ENCODE measurements at places on chromosomes 4 and X. TPM values are rescaled to one million over a fixed set of nuclear protein-coding genes. Genes with fewer than 3 reads are reported as not detected.

The GALNTL6 gene
- not detected for total RNA-seq

DNA sequence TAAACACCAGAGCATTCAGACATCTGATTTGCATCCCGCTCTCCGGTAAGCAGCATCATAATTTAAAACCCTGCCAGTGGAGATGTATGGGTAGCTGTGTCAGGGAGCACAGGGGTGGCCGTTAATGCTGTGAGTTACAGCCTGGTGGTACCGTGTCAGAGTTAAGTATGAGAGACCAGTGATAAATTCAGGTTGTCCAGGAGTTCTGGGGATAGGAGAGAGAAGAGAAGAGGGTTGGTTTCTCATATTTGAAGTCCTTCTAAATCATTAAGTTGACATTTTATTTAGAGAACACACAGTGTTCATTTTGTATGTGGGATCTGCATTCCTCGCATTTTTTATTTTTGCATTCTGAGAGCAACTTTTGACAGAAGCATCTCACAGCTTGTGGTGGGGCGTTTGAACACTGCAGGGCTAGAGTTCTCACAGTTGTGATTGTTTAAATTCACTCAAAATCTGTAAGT lies 157.6 kb downstream of the DCLK2 start:
- H3K4me3 ChIP-seq = no peak overlapping the region
- no peaks in the 10 kb centered on the region for H3K27me3 ChIP-seq
- no peaks in the 10 kb centered on the region for H3K4me1 ChIP-seq
- H3K27ac ChIP-seq = no peak overlapping the region
- no peak for DNase-seq
- no peaks in the 10 kb centered on the region for H3K36me3 ChIP-seq

DNA sequence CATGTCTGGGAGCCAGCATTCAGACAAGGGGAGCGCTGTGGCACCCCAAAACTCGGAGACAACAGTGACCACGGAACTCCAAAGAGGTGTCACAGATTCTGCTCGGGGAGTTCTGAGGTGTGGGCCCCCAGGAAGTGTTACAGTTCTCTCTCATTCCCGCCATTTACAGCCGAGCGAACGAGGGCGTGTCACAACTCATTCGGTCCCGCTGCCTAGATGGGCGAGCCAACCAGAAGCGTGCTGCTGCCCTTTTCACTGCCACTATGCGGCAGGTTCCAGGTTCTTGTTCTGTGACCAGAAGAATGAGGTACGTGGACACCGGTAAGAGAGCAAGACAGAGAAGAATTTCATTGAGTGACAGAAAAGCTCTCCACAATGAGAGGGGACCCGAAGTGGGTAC lies 1370.6 kb upstream of the AGA start:
- no peak overlapping the region for H3K4me3 ChIP-seq
- no peak overlapping the region for H3K27ac ChIP-seq
- DNase-seq = no peak

GRCh38 chr4:57083090-57083489 lies 27.1 kb downstream of the IGFBP7 start:
- H3K27me3 ChIP-seq = no peaks in the 10 kb centered on the region
- no peaks in the 10 kb centered on the region for H3K4me1 ChIP-seq
- H3K36me3 ChIP-seq = no peaks in the 10 kb centered on the region
- no peak for DNase-seq

DNA sequence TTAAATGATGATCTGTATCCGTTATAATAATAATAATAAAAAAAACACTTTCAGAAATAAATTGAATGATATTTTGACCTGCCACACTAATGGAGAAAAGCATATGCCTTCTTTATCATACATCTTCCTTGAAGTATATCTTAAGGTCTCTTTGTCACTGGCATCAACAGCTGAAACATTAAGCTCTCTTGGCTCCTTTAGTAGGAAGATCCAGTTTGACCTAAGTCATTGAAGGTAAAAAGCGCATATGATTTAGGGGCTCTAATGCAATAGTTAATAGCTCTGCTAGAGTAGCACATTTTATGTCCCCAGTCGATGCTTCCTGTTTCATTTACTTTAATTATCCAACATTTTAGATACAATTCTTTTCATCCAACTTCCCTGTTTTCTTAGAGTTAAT lies 1010.8 kb downstream of the STPG2 start:
- H3K4me3 ChIP-seq = no peak overlapping the region
- no peaks in the 10 kb centered on the region for H3K27me3 ChIP-seq

DNA sequence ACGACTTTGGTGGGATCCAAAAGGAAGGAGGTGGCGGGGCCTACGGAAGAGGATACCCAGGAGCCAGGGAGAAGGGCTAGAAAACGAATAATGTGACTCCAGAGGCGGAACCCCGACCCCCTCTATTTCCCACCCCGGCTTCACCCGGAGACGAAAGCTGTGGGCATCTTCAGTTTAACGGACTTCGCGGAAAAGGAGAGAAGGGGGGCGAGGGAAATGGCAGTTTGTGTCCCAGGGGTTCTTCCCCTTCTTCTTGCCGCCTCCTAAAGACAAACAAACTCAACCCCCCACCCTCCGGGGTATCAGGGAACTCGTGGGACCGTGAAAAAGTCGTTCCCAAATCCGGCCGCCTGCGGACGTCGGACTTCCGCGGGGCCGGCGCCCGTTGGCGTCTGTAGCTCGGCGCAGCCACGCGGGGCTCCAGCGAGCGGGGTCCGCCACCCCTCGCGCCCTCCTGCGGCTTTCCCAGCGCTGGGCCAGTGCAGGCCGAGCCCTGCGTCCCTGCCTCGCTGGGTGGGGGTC lies 3.6 kb upstream of the LEF1 start:
- peak overlapping the region; percentile 79 for H3K4me3 ChIP-seq
- DNase-seq = no peak
- peaks cover 14% of the 10 kb centered on the region for H3K27me3 ChIP-seq
- H3K36me3 ChIP-seq = no peaks in the 10 kb centered on the region
- peak overlapping the region; percentile 50 for H3K27ac ChIP-seq
- peaks cover 43% of the 10 kb centered on the region for H3K4me1 ChIP-seq

The CT45A2 gene
- not detected for total RNA-seq

The PPBP gene
- total RNA-seq = not detected

The MID2 gene
- 18.6 TPM for total RNA-seq

DNA sequence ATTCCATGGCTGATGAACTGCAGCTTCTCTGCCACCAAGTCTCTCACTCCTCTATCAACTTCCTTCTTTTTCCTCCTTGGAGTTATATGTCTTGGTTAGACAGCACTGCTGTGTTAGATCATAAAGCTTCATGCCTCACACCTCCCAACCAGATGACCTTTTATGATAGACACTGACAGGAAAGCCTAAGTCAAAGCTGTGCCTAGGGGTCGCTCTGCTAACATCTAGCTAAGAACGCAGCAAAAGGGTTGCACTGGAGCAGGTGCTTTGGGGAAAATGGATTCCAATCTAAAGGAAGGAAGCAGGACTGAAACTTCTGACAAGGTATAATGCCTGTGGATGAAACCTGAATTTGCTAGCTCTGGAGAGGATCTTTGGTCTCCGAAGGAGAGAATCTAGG lies 509.7 kb downstream of the SMARCA1 start:
- H3K4me3 ChIP-seq = no peak overlapping the region
- no peak for DNase-seq
- H3K4me1 ChIP-seq = no peaks in the 10 kb centered on the region

GRCh38 chr4:48093991-48094416 lies 40.0 kb downstream of the TXK start:
- peaks cover 38% of the 10 kb centered on the region for H3K36me3 ChIP-seq
- no peaks in the 10 kb centered on the region for H3K27me3 ChIP-seq
- no peaks in the 10 kb centered on the region for H3K4me1 ChIP-seq
- H3K27ac ChIP-seq = no peak overlapping the region
- no peak for DNase-seq
- no peak overlapping the region for H3K4me3 ChIP-seq

DNA sequence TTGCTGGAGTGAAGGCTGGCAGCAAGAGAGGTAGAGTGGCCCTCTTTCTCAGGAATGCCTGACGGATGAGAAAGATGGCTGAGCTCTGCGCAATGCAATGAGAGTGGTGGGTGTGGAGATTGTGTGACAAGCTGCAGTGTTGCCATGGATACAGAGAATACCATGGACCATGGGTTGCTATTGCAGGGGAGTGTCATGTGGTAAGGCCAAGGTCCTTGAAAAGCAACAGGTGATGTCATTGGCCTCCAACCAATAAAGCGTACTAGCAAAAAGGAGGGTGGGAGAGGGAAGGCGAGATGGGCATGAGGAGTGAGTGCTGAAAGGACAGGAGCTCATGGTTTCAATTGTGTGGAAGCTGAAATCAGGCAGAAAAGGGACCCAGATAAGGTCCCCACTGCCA lies 1.8 kb downstream of the PNMA5 start:
- H3K27me3 ChIP-seq = no peaks in the 10 kb centered on the region
- no peak for DNase-seq
- no peak overlapping the region for H3K4me3 ChIP-seq
- H3K27ac ChIP-seq = no peak overlapping the region
- no peaks in the 10 kb centered on the region for H3K36me3 ChIP-seq

GRCh38 chr4:3671571-3672464 lies 94.4 kb upstream of the ADRA2C start:
- H3K27ac ChIP-seq = no peak overlapping the region
- H3K4me3 ChIP-seq = no peak overlapping the region
- no peaks in the 10 kb centered on the region for H3K4me1 ChIP-seq
- H3K27me3 ChIP-seq = no peaks in the 10 kb centered on the region
- no peak for DNase-seq

GRCh38 chr4:148226341-148226740 lies 215.9 kb downstream of the NR3C2 start:
- no peaks in the 10 kb centered on the region for H3K4me1 ChIP-seq
- no peak for DNase-seq
- no peaks in the 10 kb centered on the region for H3K36me3 ChIP-seq
- no peak overlapping the region for H3K27ac ChIP-seq
- H3K4me3 ChIP-seq = no peak overlapping the region

The TRIML2 gene
- total RNA-seq = not detected

The TEX13C gene
- total RNA-seq = not detected

DNA sequence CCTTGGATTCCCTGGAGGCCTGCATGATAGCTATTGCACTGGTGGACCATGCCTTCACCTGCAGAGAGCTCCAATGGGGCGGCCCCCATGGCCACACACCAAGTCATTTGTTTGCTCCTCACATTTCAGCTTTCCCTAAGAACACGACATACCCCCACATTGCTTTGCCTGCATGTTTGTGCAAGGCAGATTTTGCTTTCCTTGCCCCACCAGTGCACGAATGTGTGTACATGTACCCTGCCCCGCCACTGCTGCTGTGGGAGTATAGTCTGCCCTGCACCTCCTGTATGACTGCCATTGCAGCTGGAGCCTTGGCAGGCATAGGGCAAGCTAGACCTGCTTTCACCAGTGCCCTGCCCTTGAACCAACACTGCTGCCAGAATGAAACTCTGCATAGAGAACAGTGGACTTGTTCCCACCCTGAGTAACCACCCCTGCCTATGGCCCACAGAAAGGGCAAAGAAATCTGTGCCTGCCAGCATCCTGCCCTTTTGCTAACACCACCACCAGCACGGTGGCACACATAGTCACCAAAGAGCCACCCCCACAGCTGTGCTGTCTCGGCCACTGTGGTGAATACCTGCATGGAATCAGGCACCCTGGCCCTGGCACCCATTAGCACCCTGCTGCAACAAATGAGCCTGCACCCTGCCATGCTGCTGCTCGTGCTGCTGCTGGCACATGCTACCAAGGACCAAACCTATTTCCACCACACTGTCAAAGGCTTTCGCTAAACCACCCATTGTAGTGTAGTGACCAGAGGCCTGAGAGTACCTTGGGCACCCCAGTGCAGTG lies 661.7 kb upstream of the FAM241A start:
- no peak overlapping the region for H3K4me3 ChIP-seq
- no peak overlapping the region for H3K27ac ChIP-seq
- H3K36me3 ChIP-seq = no peaks in the 10 kb centered on the region
- no peak for DNase-seq
- no peaks in the 10 kb centered on the region for H3K27me3 ChIP-seq

The ZDHHC15 gene
- 0.53 TPM for total RNA-seq

DNA sequence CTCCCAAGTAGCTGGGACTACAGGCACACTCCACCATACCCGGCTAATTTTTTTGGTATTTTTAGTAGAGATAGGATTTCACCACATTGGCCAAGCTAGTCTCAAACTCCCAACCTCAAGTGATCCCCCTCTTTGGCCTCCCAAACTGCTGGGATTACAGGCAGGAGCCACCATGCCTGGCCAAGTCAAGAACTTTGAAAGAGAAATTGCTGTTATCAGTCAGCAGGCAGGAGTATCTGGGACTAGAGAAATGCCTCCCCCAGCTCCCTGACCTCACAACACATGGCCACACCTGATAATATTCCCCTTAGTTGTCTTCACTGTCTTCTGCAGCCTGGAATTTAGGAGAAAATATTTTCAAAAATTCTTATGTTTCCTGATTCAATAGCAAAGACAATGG lies 7.4 kb downstream of the TXK start:
- no peak for DNase-seq
- no peak overlapping the region for H3K4me3 ChIP-seq
- no peaks in the 10 kb centered on the region for H3K36me3 ChIP-seq

DNA sequence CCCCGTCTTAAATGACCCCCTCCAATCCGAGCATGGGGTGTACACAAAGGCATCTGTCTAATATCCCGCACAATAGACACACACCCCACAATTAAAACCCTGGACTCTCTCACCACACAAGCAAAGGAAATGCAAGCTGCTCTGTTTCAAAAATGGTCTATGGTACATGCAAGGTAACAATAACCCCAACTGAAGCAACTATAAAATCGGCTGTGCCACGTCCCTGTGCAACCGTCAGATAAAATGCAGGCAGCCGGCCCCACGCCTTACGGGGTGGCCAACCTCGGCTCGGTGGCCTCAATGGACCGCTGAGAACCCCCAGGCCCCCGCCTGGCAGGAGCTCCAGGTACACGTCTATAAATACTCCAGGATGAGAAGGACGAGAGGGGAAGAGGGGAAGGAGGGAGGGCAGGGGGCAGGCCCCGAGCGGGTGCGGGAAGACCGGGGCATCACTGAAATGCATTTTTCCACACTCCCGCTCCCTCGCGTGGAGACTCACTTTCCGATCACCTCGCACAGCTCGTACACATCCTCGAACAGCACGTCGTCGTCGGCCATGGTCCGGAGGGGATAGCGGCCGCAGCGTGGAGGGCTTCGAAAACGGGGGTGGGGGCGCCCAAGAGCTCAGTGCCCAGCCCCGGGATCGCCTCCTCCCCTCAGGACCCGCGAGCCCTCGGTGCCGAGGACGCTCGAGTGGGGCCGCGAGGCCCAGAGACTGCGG lies 763 bp downstream of the CASK start:
- H3K27ac ChIP-seq = peak overlapping the region; percentile 58
- no peaks in the 10 kb centered on the region for H3K36me3 ChIP-seq
- H3K4me3 ChIP-seq = peak overlapping the region; percentile 55
- peak; percentile 24 for DNase-seq
- H3K4me1 ChIP-seq = peaks cover 29% of the 10 kb centered on the region
- H3K27me3 ChIP-seq = no peaks in the 10 kb centered on the region

The USP17L30 gene
- total RNA-seq = not detected

DNA sequence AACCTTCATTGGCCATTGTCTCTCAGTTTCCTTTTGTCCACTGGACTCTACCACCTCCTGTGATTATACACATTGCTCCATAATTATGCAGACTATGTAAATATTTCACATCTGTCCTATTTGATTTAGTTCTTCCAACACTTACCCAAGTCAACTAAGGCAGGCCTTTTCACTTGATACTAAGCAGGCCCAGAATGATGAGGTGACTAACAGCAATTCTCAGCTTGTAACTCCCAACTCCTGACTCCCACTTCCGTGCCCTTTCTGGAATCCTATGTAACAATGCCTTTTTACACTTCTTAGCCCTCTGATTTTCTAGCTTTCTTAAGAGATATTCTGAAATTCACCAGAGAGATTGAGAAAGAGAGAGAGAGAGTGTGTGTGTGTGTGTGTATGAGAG lies 6.6 kb downstream of the PAK3 start:
- DNase-seq = no peak
- H3K27ac ChIP-seq = no peak overlapping the region
- no peaks in the 10 kb centered on the region for H3K36me3 ChIP-seq
- peaks cover 19% of the 10 kb centered on the region for H3K4me1 ChIP-seq

All from CD4-positive, alpha-beta memory T cell (primary cell).